T-helper 2 cell (primary cell): ENCODE measurements at places on chromosomes 5 and 9.

GRCh38 chr9:19939734-19940278 is 151.0 kb upstream of the SLC24A2 start:
- DNase-seq: no peak

- no peak for DNase-seq
Measured at GRCh38 chr9:19130436-19130835, 3.1 kb upstream of the PLIN2 start.

- DNase-seq: no peak
Measured at GRCh38 chr9:87628346-87628745, 97.6 kb upstream of the CTSL start.

DNA sequence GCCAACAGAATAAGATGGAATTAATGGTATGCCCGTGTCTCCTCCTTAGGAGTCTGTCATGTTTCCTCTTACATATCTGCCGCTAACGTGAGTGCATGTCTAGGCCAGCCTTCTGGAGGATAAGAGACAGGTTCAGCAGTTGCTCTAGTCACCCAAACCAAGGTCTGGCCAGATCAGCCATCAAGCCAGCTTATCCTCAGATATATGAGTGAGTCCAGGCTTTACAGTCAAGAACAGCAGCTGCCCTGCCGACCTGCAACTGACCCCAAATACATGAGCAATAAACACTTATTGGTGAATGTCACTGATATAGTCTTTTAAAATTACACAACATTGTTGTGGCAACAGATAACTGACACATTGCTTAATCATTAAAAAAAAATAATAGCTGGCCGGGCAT is 123.5 kb downstream of the TSSK1B start:
- no peak for DNase-seq

- DNase-seq: no peak
Measured at GRCh38 chr9:81445331-81445921, 243.9 kb downstream of the TLE1 start.

DNA sequence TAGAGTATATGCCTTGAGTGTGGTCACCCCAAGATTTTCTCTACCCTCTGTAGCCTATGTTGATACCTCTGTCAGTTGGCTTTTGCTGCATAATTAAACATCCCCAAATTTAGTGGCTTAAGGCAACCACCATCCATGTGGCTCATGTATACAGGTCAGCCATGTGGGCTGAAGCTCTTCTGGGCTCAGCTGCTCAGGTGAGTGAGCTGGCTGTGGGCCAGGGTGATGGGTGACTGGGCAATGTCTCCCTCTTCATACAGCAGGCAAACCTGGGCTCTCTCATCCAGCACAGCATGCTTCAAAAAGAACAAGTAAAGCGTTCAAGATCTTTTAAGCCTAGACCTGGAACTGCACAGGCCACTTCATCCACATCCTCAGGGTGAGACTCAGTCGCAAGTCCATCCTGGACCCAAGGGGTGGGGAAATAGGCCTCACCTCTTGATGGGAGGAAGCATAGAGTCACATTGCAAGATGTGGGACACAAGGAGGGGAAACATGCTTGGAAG is 188.2 kb upstream of the TAS2R1 start:
- DNase-seq: no peak

- DNase-seq: no peak
Measured at GRCh38 chr5:157710431-157710830, 20.8 kb upstream of the THG1L start.

GRCh38 chr9:114450833-114451706 is 54.2 kb downstream of the WHRN start:
- DNase-seq: no peak

DNA sequence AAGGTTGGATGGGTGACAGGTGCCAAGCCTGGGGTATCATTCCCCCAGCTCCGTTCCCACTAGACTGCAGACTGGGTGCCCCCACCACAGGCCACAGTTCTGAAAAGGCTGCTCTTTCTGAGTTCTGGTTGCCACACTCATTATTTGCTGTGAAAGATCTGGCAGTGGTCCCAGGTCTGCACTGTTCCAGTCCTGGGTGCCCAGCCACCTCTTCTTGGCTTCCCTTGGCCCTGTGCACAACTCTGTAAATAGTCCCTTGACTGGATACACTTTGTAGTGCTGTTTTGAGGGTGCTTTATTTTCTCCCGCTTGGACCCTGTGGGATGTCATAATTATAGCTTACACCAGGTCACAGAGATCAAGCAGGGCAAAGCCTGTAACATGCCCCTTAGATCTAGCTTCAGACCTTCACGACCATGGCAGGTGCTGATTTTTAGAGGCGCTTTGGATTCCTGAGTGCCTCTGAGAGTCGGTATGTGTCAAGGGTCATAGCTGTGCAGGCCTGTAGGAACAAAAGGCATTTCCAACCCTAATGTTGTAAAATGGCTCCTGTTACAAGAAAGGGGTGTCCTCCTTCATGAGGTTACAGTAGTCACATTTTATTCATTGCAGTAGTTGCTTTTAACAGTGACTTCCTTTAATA is 344.9 kb downstream of the ICE1 start:
- DNase-seq: no peak

- no peak for DNase-seq
Measured at GRCh38 chr9:96006961-96007360, 131.5 kb downstream of the ERCC6L2 start.

DNA sequence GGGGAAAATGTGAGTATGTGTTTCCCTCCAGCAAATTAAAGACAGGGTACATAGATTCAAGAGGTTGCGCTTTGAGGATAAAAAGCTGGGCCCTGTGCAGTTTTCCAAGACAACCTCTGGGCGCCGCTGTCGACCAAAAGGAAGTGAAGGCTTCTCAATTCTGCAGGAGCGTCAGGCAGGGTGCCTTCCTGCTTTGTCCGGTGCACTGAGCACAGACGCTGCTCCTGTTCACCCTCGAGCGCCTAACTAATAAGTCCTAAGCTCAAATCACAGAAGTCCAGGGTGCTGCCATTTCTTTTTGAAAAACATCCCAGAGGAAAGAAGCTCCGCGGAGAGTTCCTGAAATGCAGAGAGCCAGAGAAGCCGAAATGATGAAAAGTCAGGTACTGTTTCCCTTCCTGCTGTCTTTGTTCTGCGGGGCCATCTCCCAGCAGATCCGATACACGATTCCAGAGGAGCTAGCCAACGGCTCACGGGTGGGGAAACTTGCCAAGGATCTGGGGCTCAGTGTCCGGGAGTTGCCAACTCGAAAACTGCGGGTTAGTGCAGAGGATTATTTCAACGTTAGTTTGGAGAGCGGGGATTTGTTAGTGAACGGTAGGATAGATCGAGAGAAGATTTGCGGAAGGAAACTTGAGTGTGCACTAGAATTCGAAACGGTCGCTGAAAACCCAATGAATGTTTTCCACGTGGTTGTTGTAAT is at the start of gene PCDHGB1:
Gene PCDHGB1, plus strand, starts transcription at position 183 of the 703 bp plus-strand sequence. Its CDS starts 162 bp downstream, at position 345.
- no peak for DNase-seq

- DNase-seq: peak; percentile 38
Measured at GRCh38 chr9:36438536-36439236, 38.6 kb upstream of the RNF38 start.

- no peak for DNase-seq
Measured at GRCh38 chr9:98162613-98163012, 29.8 kb downstream of the CORO2A start.

DNA sequence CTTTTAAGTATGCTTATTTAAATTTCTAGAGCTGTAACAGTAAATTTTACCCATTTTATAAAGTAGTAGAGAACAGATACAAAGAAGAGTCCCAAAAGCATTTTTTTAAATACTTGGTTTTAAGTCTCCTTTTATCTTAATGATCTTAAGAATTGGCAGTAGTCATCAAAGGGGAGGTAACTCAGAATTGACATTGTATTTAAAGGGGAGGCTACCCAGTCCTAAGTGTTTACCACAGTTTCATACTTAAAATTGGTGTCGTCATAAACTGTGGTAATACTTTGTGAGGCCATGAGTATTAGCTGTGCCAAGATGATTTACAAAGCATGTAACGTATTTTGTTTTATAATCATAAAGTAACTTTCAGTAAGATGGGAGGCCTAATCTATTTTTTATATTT is 14.8 kb downstream of the SLC25A46 start:
- peak; percentile 86 for DNase-seq

- DNase-seq: no peak
Measured at GRCh38 chr5:73229271-73229670, 56.3 kb downstream of the TMEM174 start.

GRCh38 chr5:126858441-126858840 is 81.5 kb downstream of the LMNB1 start:
- DNase-seq: no peak

GRCh38 chr5:134120386-134121138 is 6.1 kb downstream of the TCF7 start:
- no peak for DNase-seq

- no peak for DNase-seq
Measured at GRCh38 chr5:67842806-67843205, 372.8 kb upstream of the PIK3R1 start.

DNA sequence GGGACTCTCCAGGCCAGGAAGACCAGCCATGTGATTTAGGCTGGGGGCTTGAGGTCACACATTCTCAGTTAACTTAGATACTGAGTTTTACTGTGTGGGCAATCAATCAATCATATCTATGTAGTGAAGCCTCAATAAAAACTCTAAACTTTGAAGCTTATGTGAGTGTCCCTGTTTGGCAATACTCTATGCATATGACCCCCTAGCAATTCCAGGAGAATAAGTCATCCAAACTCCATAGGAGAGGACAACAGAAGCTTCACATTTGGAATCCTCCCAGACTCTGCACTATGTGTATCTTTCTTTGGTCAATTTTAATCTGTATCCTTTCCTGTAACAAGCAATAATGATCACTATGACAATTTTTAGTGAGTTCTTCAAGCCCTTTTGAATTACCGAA is 216.8 kb upstream of the RGMB start:
- no peak for DNase-seq

GRCh38 chr9:133162861-133163503 is 732 bp downstream of the GBGT1 start:
- DNase-seq: no peak

DNA sequence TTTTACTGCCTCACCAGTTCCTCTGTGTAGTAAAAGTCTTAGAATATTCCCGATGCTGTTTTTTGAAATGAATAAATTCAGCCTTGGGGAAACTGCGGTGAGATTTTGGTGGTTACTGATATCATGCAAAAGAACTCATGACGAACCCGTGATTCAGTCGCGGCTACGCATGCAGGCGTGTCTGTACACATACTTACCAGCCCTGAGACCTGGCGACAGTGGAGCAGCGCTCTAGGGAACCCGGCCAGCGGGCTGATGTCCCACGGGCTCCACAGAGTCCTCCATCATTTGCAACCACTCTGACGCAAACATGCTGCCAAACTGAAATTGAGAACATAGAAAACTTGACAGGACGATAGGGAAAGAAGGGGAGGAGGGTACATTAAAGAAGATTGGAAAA is 315.6 kb upstream of the DAB2 start:
- DNase-seq: no peak

DNA sequence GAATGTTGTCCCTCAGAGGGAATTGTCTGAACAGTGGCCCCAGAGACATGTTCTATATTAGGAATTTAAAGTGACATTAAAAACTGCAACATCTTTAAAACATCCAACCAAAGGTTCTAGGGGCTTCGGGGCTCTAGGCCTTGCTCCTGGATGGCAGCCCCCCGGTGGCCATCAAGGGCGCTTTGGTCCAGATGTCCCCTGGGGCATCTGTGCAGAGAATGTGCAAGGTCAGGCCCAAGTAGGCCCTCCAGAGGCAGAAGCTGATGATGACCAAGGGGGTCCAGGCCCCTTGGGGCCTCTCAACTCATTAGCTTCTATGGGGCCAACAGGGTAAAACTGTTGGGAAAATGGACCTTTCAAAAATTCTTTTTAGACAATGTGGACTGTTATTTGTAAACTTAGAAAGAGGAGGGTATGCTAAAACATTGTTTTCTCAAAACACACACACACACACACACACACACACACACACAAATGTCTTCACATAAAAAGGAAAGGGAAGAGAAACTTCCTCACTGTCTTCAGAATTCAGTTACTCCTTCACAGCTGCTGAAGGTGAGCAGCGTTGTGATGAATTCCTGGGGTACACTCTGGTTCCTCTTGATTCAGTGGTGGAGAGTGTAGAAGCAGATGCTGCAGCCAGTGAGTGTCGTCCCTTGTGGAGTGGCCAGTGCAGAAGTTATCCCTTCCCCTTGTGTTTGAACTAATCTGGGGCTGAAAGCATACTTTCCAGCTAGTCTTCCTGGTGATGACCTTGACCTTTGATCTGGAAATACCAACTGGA is 125.2 kb downstream of the WDR41 start:
- DNase-seq: no peak

DNA sequence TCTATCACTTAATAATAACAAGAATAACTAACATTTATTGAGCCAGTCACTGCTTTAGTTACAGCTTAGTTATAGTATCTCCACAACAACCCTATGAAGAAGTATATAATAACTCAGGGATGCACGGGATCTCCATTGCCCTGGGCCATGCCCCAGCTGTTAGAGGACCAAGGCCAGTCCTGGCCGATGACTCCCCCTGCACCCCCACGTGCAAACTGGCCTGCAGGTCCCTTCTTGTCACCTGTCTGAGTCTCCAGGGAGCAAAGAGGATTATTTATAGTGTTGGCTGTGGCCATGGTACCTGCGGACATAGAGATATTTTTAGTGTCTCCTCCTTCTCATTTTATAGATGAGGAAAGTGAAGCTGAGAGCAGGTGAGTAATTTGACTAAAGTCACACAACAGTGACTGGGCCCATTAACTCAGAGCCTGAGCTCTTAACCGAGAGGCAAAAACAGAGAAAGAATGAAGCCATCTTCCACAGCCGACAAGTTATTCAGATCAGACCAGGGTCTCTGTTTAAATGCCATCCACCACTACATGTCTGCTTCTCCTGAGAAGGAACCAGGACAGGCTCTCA is 94.4 kb downstream of the TMEM215 start:
- DNase-seq: no peak

DNA sequence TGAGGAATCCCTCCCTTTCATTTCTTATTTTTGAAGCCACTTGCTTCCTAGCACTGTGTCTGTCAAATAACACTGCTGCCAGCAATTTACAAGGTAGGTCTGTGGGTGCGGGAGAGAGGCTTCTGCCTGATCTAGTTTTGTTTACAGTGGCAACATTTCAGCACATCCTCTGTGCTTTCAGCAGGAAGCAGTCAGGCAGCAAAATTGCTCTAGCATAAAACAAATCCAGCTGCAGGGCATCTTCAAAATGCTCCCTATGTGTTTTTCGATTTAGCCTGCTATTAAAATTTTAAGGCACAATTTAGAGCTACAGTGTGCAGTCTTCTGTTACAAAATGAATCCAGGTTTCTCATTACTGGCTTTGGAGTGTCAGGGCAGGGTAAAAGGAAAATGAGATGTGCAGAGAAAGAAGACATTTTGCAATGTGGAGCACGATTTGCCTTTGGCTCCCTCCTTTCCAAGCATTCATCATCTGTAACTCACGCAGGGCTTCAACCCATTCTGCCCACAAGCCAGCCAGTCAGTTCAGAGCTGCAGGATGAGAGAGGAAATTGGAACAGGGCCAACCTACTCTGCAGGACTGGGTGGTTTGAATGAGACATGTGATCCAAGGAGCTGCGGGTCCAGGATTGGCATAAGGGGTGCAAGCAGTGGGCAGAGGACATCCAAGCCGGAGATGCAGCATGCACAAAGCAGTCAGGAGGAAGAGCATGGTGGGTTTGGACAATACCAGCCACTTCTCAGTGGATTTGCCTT is 143.4 kb upstream of the APC start:
- no peak for DNase-seq

GRCh38 chr5:131608597-131608996 is 26.4 kb downstream of the RAPGEF6 start:
- no peak for DNase-seq
